ENCODE measurements at places on chromosomes 11 and 22. TPM values are rescaled to one million over a fixed set of nuclear protein-coding genes. Genes with fewer than 3 reads are reported as not detected.

The GTPBP1 gene
- 26.4 TPM for total RNA-seq

The CACNA1I gene
- total RNA-seq = under 0.01 TPM

The TLCD5 gene
- total RNA-seq = 7.0 TPM

The MCHR1 gene
- 1.00 TPM for total RNA-seq

The LYVE1 gene
- under 0.01 TPM for total RNA-seq

The SYT13 gene
- not detected for total RNA-seq

The ANKK1 gene
- total RNA-seq = under 0.01 TPM

The TMEM132A gene
- 23.9 TPM for total RNA-seq

The GDPD5 gene
- total RNA-seq = 4.1 TPM

The RIMBP3B gene
- 0.14 TPM for total RNA-seq

The KRTAP5-11 gene
- not detected for total RNA-seq

The TUB gene
- 15.2 TPM for total RNA-seq

The DDB1 gene
- 374 TPM for total RNA-seq

The MIEF1 gene
- 12.7 TPM for total RNA-seq

The IMMP1L gene
- total RNA-seq = 7.2 TPM

The DDX25 gene
- not detected for total RNA-seq

The OR8B8 gene
- total RNA-seq = not detected

The GRAP2 gene
- not detected for total RNA-seq

The TCN2 gene
- 2.0 TPM for total RNA-seq

The SPTBN2 gene
- 0.43 TPM for total RNA-seq

The TNNT3 gene
- not detected for total RNA-seq
